ENCODE measurements at places on chromosomes 4 and X.

DNA sequence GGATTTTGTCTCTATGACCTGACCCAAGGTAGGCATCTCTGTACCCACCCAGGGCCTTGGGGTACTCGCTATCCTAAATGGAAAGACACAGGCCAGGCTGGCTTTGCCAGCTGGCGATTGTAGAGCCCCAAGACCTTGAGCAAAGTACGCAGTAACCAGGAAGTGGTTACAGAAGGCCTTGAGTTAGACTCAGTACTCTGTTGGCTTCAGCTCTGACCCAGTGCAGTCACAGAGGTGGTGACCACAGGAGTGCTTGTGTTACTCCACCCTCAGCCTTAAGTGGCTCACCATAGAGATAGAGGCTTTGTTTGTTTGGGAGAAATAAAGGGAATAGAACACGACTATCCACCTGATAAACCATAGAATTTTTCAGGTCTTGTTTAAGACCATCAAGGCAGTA is 880.5 kb upstream of the POU3F4 start:
- no peak for DNase-seq

- no peak for DNase-seq
These were observed 184.9 kb downstream of the RAPGEF2 start for GRCh38 chr4:159287767-159288166.

- DNase-seq = peak; percentile 61
These were observed 32.0 kb downstream of the CTBP1 start for GRCh38 chr4:1216869-1217294.

DNA sequence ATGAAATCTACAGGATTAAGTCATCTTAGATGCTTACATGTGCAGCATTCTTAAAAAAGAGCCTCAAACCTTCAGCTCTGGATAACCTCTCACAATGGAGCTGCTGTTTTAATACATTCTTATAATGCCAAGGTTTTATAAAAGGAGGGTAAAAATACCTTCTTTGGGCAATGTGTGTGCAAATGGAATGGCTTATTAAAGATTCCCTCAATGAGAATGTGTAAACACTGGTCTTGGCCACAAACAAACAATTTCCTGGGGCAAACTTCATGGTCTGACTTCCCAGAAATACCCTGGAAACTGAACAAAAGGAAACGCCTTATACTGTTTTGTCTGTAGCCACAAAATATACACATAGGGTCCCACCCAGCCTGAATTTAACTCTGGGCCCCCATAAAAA is 148.6 kb upstream of the INTU start:
- no peak for DNase-seq

DNA sequence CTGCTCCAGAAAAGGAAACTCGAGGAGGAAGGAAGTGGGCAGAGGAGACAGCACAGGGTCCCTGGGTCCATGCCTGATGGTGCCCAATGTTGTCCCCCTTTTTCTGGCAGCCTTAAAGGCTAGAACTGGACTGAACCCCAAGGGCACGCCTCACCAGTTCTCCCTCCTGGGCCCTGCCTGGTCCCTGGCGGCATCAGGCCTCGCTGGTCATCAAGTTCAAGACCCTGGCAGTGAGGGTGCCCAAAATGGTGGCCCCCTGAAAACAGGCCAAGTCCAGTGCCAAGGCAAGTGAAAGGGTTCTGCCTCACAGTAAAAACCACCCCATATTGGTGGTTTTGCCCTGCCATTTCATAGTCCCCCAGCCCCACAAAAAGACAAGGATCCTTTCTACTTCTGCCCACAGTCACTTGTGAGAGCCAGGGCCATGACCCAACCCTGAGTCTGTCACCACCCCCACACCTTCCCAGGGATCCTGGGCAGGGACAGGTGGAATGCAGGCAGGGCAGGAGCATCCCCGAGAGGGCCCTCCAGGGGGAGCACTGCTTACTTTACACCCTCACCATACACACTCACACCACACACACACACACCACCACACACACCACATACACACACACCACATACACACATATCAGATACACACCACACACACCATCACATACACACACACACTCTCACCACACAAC is 107.6 kb downstream of the DCTD start:
- DNase-seq = no peak

- DNase-seq = no peak
These were observed 186.3 kb upstream of the FTHL17 start for GRCh38 chrX:31258166-31258565.

DNA sequence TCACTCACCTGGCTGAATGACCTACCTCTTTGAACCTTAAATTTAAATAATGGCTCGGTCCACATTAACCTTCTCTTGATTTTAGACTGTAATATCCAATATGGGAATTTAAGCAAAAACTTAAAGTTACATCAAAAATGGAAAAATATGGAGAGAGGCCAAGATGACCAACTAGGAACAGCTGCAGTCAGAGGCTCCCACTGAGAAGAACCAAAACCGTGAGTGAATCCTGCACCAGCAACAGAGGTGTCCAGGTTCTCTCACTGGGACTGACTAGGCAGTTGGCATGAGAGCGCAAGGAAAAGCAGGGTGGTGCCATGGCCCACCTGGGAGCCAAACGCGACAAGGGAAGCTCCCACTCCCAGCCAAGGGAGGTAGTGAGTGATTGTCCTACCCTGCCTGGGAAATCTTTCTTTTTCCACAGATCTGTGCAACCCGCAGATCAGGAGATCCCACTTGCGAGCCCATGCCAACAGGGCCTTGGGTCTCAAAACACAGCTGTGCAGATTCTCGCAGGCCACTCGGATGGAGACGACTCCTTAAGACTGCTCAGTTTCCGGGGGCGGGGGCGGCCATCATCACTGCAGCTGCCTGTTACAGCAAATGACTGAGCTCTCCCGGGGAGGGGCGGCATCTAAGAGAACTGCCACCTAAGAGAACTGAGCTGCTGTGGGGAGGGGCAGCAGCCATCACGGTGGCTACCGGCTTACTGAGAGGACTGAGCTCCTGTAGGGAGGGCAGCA is 343.4 kb downstream of the DMD start:
- DNase-seq = no peak

DNA sequence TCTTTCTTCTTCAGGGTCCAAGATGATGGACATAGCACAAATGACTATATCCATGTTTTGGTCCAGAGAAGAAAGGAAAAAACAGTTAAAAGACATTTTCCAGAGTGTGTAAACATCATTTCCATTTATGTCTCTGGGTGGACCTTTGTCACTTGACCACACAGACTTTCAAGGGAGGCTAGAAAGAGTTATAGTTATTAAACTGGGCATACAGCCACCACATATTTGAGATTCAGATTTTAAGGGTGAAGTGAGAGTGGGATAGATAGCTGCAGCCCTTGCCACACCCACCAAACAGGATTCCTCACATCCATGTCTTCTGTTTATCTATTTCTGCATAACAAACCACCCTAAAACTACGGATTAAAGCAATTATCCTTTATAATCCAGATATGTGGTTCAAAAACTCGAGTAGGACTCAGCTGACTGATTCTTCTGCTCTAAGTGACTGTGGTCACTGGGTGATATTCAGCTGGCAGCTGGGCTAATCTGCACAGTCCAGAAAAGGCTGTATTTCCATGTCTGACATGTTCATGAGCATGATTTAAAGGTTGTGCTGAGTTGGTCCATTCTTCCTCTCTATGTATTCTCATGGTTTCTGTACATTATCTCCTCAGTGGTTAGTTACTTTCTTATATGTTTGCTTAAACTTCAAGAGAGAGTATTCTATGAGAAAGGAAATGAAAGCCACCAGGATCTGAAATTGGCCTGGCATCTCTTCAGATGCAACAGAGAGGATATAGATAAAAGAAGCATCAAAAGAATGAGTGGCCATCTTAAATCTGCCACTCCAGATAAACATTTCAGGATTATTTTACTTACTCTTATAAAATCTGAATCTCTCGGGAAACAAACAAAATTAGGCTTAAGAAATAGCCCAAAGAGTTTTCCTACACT is 459.8 kb upstream of the CTSO start:
- no peak for DNase-seq

GRCh38 chr4:184196730-184197385 is 20.8 kb downstream of the ENPP6 start:
- DNase-seq = no peak

- no peak for DNase-seq
These were observed 3.6 kb downstream of the ZXDB start for GRCh38 chrX:57595381-57595811.

DNA sequence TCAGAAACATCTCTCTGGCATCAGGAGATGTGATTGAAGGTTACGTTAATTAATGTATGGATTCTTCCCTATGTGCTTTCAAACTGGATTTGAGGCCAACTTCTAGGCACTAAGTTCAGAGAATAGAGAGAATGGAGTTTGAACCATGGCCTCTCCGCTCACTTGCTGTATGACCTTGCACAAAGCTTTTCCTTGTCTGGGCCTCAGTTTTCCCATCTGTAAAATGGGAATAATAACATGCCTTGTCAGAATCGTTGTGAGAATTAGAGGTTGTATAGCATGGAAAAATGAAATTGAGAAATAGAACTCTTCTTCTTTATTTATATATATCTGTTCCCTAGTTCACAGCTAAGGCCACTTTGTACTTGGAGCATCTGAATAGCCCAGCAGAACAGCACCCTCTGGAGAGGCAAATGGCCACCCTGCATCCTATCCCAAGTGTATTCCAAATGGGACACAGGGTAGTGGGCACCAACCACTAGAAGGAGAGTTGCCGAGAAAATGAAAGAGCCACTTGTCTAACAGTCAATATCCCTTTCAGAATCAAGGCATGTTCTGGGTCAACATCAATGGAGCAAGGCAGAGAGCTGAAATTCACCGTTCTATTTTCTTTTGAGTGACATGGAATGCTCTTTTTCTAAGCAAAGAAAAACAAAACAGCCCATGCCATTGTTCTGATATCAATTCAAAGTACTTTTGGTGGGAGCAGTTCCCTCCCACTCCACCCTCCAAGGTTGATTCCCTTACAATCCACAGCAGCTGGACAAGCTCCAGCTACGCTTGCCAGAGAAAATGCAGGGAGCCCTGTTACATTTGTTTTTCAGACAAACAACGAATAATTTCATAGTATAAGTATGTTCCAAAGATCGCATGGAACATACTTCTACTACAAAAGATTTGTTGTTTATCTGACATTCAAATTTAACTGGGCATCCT is 23.3 kb upstream of the MTM1 start:
- no peak for DNase-seq

DNA sequence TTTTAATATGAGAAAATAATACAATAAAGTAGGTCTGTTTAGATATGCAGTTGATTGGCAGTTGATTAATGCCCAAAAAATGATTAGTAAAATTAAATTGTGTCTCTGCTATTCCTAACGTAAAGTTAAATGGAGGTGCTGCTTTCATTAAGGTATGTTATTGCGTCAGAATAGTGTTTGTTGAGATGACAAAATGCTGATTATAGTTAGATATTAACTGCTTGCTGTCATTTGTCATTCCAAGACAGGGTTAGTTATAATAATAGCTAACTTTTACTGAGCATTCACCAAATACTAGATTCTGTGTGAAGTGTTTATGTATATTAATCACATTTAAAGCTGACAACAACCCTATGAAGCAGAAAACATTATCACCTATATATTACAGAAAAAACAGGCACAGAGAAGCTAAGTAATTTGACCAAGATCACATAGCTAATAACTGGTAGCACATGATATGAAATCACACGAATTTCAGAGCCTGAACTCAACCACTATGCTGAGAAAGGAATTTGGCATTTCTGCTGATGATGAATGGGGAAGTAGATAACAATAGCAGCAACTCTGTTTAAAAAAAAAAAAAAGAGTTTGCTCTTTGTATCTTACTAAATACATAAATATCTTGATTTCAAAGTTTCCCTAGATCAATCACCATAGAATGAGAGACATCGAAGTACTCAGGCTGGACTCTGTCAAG is 59.7 kb upstream of the WDR44 start:
- DNase-seq = no peak

DNA sequence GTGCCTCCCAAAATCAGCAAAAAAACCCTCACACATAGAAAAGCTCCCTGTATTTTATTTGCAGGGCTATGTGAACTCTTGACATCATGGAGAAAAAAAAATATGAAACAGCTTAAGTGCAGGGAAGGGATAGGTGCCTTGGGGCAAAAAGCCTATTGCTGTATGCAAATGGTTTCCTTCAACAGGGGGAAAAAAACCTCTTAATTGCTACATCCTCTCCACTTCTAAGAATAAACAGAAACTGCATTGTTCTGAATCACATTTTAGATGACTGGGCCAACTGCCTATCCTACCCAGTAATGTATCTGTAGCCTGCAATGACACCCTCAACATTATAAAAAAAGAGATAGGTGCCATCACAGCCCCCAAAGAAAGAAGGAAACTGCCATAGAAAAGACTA is 229.4 kb upstream of the GALNTL6 start:
- DNase-seq = no peak

DNA sequence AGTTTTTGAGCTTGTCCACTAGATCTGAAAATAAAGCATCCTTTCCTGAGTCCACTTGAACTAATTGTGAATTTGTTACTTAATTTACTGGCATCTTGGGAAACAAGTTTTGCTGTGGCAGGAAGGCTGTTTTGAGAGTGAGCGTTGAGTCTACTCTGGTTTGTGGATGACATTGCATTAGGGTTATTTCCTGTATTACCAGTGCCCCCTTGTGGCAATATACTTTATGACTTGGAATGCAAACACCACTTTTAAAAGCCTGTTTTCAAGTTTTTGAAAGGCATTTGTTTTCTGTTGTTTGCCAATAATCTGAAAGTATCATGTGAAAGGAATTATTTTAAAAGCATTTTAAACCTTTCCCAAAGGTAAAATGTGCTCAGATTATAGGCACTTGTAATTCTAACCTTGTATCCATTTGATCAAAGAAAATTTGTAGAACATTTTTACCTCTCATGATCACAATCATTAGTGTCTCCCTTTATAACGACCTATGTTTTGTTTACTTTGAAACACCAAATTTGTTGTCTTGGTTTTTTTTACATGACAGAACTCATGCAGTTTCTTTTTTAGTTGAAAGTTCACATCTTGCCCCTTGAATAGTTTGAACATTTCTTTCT is 18.0 kb upstream of the CYP2U1 start:
- no peak for DNase-seq

DNA sequence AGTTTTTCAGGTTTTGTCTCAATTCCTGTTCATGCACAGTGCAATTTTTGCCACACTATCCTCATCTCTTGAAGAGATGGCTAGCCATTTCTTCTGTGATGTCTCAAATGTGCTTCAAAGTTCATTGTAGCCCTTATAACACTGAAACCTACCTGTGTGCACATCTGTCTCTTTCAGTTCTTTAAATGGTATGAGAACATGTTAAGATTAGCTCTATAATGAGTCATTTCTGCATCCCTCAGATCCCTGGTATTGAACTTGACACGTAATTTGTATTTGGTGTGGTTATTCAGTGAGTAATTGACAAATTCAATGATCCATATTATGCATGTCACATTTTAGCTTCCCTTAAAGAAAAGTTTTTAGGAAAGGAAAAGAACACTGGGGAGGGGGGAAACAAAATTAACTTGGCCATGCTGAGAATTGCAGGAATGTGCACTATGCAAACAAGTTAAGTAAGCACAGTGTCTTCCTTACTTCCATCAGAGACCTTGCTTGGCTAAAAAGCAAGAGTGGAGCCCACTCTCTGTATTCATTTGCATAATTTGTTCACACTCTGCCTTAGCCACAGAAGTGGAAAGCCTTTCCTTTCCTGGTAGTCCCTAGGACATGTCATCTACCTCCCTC is 659.8 kb upstream of the MAGEB2 start:
- no peak for DNase-seq

- DNase-seq = no peak
These were observed 25.1 kb downstream of the OCRL start for GRCh38 chrX:129565046-129565650.
